ENCODE measurements at places on chromosomes 16 and 17. TPM values are rescaled to one million over a fixed set of nuclear protein-coding genes. Genes with fewer than 3 reads are reported as not detected.
A peak's percentile ranks its signal among the peaks of the same experiment; 100 is the strongest.

GRCh38 chr16:30041841-30042240, 10.8 kb upstream of the TLCD3B start:
- no peak for DNase-seq

DNA sequence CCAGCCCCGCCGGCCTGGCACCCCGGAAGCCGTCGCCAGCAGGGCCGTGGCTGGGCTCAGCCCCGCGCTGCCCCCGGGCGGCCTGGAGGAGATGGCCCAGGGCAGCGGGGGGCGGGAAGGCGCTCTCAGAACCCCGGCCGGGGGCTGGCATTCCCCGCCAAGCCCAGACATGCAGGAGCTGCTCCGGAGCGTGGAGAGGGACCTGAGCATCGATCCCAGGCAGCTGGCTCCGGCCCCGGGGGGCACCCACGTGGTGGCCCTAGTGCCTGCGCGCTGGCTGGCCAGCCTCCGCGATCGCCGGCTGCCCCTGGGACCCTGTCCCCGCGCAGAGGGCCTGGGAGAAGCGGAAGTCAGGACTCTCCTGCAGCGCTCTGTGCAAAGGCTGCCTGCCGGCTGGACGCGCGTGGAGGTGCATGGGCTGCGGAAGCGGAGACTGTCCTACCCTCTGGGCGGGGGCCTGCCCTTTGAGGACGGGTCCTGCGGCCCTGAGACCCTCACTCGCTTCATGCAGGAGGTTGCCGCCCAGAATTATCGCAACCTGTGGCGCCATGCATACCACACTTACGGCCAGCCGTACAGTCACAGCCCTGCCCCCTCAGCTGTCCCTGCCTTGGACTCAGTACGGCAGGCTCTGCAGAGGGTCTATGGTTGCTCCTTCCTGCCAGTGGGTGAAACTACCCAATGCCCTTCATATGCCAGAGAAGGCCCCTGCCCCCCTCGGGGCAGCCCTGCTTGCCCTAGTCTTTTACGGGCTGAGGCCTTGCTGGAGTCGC, 551 bp downstream of the WDR81 start:
- DNase-seq = no peak

GRCh38 chr17:43784068-43784467, 3.8 kb downstream of the CFAP97D1 start:
- DNase-seq = no peak

GRCh38 chr16:30986129-30986991, 1.4 kb downstream of the HSD3B7 start:
- DNase-seq = no peak

- DNase-seq = no peak
Observed at GRCh38 chr17:50615828-50616227, 18.9 kb upstream of the ABCC3 start.

DNA sequence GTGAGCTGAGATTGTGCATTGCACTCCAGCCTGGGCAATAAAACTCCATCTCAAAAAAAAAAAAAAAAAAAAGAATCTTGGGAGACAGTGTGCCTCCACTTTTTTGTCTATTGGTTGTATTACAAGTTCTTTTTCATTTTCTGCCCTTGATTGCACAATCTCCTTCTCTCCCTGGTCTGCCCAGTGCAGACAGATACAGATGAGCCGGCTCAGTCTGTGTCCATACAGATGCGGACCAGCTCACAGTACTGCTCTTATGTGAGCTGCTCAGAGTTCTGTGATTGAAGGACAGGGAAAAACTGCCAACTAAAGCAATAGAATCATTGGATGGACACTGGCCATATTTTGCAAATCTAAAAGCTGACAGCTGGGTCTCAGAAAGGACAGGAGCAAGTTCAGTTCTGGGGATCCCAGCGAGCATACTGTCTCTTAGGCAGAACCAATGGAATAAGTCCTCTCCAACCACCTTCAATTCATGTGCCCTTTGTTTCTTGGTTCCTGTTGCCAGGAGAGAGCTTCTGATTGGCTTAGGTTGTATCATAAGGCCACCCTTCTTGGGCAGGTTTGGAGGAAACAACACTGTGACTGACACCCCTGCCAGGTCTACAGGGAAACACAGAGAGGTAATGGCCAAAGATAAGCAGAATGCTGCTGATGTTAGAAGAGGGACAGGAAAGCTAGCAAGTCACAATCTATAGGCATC, 495.6 kb upstream of the HSBP1 start:
- no peak for DNase-seq

DNA sequence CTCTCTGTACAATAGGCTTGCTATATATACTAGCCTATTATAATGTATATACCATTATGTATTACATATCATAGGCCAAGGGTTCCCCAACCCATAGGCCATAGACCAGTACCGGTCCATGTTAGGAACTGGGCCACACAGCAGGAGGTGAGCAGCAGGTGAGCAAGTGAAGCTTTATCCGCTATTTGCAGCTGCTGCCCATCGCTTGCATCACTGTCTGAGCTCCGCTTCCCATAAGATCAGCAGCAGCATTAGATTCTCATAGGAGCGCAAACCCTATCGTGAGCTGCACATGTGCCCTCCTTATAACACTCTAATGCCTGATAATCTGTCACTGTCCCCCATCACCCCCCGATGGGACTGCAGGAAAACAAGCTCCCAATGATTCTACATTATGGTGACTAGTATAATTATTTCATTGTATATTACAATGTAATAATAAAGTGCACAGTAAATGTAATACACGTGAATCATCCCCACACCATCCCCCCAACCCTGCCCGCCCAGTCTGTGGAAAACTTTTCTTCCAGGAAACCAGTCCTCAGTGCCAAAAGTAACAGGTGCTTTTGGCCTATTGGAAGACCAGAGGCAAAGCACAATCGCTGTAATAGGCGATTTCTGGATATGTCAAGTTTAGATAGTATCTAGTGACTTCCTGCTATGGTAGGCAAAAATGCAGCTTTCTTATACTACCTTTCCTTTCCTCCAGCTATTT, 84.1 kb downstream of the MYH11 start:
- DNase-seq = no peak

GRCh38 chr16:24609740-24610415, 70.5 kb downstream of the RBBP6 start:
- DNase-seq = peak; percentile 97

GRCh38 chr16:23062524-23062923, 86.7 kb downstream of the USP31 start:
- DNase-seq = no peak

MARVELD3 gene
- total RNA-seq = 9.8 TPM

DNASE1L2 gene
- total RNA-seq = 2.6 TPM

CCL2 gene
- total RNA-seq = 37.1 TPM

EIF3C gene
- 465 TPM for total RNA-seq

RNF112 gene
- total RNA-seq = 9.7 TPM

RPH3AL gene
- total RNA-seq = 5.9 TPM

CCT6B gene
- total RNA-seq = 5.2 TPM
